ENCODE measurements at places on chromosomes 6 and 20.
A peak's percentile ranks its signal among the peaks of the same experiment; 100 is the strongest.

GRCh38 chr6:65229825-65230224 is 477.2 kb downstream of the EYS start:
- DNase-seq = no peak

- no peak for DNase-seq
Measured at GRCh38 chr20:62378215-62378614, 8.7 kb upstream of the RPS21 start.

DNA sequence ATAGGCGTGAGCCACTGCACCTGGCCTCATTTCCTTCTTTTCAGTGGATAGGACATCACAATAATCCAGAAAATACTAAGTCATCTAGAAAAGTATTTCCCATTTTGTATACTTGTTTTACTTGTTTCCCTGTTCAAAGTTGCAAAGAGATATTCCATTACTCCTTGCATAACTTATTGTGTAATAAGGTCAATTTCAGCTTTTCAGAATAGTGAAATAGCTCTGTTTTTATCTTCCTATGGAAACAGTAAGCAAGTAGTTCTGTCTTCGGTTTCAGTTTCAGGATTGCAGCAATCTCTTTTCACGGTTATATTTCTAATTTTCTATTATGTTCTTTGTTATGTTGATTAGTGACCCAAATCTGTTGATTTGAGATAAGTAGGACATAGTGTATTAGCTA is 6.0 kb downstream of the STX11 start:
- no peak for DNase-seq

DNA sequence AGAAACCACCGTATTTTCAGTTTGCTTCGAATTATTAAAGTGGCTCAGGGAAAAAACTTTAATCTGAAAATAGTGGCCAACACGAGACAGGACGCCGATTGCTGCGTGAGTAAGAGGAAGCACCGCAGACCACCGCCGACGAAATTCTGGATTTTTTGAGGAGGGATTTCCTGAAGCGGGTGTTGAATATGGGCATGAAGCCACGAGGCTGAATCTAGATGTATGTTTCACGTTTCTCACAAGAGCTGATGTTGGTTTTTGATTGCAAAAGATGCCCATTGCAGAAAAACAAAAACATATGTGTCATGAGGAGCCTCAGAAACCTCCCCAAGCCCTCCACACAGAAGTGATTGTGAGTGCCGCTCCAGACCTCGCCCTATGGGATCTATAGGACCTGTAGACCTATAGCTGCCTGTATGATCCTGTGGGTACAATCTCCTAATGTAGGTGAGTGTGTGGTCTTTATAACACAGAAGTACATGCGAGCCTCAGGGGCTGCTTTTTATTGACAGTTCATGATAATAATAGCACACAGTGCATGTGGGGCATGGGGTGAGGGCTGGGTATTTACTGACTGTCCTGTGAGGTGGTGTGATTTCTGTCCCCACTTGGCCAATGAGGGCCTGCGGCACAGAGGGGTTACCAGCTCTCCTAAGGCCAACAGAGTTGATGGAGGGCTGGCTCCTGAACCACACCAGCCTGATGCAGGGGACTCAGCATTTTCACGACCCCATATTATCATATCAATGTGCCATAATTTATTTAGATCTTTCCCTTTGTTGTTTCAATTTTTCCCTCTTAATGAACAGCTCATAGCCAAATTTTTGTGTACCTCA is 243.9 kb downstream of the DLL1 start:
- no peak for DNase-seq

DNA sequence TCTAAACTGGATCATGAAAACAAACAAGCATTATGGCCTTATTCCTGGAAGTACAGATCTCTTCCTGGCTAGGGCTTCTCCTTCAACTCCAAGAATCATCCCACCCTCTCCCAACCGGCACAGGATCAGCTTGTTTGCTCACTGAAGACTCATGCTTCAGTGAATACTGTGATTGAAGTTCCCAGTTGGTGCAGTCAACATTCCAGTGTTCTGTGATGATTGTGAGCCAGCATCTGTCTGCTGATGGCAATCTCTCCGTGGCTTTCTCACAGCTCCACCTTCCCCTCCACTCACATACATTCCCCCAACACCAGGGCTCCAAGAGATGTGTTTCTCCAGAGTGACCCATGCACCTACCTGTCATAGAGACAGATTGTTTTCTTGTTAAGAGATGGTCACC is 421.3 kb upstream of the BTBD3 start:
- DNase-seq = no peak

GRCh38 chr6:119226089-119226488 is 123.5 kb downstream of the MAN1A1 start:
- no peak for DNase-seq

DNA sequence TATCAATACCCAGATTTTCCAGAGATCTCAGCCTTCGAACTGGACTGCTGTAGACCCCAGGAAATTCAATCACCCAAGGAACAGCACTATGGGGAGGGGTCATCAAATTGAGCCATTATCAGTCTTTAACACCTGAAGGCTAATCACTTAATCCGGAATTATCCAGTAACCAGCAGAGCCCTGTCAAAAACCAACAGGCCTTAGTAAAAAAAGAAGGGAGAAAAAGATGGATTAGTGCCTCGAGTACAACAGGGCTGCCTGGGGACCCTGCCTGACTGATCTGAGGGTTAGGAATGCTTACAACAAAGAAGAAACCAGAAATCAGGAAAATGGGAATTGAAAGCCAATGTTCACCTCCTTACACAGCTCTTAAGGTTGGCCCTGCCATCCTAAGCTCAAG is 7.6 kb downstream of the RRAGD start:
- DNase-seq = no peak

- DNase-seq = no peak
Measured at GRCh38 chr6:25279748-25280343, 672 bp downstream of the CARMIL1 start.

DNA sequence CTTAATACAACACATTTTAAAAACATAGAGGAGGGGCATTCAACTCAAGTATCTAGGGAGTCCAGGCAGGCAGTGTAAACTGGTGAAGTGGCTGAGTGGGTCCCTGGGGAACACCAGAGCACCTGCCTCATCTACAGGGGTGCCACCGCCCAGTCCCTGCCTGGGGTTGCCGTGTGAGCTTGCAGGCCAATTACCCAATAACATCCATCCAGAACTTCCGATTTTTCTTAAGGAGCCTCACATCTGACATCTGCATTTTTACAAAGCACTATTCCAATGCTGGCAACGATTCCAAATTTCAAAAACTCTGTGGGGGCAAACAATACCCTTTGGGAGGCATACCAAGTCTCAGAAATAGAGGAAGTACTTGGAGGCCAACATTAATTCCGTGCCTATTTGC is 288.4 kb upstream of the TSHZ2 start:
- no peak for DNase-seq

GRCh38 chr6:118494091-118494490 is 54.0 kb upstream of the PLN start:
- no peak for DNase-seq

DNA sequence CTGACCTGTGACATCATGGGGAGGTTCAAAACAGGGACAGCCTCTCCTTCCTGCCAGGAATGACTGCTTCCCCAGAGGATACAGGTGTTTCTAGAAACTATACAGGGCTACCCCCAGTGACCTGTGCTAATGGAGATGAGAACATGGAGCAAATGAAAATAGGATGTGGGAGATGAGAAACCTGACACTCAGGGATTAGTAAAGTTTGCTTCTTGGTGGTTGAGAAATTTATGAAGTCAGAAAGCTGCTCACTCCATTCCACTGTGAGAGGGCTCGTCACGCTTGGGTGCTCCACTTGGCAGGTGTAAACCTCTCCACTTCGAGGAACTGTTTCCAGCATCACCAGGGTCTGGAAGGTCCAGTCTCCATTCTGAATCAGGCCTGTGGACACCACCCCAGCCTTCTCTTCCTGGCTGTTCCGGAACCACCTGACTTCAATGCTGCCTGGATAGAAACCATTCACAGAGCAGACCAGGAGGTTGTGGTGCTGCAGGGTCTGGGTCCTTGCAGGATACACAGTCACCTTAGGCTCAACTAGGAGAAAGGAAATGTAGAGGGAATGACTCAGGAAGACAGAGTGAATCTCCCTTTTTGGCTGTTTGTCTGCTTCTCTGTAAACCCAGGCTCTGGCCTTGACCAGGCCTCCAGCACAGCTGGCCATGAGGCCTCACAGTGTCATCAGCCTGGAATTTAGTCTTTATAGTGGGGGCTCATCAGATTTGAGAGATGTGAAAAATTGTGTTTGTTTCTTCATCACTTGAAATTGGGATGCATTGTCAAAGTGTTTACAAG is 10.8 kb downstream of the HLA-DRB5 start:
- DNase-seq = no peak

- no peak for DNase-seq
Measured at GRCh38 chr6:87068795-87069194, 26.1 kb downstream of the CGA start.

- no peak for DNase-seq
Measured at GRCh38 chr20:49590163-49591017, 22.5 kb upstream of the PTGIS start.

GRCh38 chr6:20028562-20028961 is 183.7 kb downstream of the MBOAT1 start:
- DNase-seq = no peak

- DNase-seq = no peak
Measured at GRCh38 chr6:122751326-122751725, 28.2 kb upstream of the FABP7 start.

DNA sequence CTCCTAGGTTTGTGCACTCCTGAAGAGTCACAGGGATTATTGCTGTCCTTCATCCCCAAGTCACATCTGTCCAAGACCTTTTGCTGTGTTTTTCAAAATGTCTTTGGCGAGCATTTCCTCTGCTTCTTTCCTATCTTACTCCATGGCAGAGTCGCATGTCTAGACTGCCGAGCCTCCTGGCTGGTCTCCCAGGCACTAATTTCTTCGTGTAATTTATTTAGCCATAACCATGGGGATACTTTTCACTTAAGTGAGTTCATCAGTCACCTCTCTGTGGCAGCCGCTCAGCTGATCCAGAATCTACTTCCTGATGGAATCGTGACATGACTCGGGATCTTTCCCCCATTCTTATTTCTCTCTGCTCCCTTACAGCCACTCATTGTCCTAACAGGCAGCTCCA is 25.8 kb downstream of the ADGRF5 start:
- DNase-seq = no peak

GRCh38 chr20:44406572-44407137 is 51.2 kb downstream of the HNF4A start:
- DNase-seq = no peak

DNA sequence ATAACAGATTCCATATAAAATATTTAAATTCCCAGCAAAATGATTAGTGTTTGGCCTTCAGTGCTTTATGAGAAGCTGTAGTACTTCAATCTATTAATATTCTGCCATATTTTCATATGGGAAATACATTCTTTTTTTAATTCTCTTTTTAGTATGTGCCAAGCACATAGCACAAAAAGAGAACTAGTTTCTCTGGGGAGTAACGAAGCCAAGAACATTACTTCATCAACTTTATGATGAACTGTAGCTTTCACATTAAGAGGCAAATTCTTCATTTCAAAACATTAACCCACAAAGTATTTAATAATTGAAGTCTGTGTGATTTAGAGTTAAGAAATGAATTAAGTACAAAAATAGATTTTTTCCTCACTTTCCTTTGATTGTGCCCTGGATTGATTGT is 281.0 kb upstream of the EYS start:
- DNase-seq = no peak

- no peak for DNase-seq
Measured at GRCh38 chr6:64736421-64736950, 970.5 kb downstream of the EYS start.

GRCh38 chr20:47642624-47643023 is 140.9 kb downstream of the NCOA3 start:
- DNase-seq = no peak

GRCh38 chr6:31401403-31401802 is 2.0 kb upstream of the MICA start:
- peak; percentile 62 for DNase-seq

GRCh38 chr6:12439296-12439695 is 149.1 kb downstream of the EDN1 start:
- no peak for DNase-seq

GRCh38 chr6:112806163-112806865 is 459.2 kb downstream of the RFPL4B start:
- no peak for DNase-seq

DNA sequence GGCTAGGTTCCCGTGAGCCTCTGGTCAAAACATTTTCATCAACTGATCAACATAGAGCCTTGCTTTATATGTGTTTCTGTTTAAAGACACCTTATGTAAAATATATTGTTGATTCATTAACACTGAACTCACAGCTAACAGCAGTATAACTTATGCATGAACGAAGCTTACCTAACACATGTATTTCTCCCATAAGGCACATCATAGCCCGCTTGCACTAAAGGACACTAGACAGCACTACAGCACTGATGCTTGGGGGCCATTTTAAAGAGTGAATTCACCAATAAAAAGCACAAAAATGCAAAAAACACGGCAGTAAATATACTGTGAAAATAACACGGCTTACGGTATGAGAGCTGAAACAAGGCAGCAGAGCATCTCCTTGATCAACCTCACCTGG is 4.0 kb downstream of the FLOT1 start:
- no peak for DNase-seq

GRCh38 chr6:97626671-97627441 is 343.8 kb upstream of the MMS22L start:
- no peak for DNase-seq

- DNase-seq = peak; percentile 58
Measured at GRCh38 chr20:17525650-17526049, 5.5 kb downstream of the BFSP1 start.

DNA sequence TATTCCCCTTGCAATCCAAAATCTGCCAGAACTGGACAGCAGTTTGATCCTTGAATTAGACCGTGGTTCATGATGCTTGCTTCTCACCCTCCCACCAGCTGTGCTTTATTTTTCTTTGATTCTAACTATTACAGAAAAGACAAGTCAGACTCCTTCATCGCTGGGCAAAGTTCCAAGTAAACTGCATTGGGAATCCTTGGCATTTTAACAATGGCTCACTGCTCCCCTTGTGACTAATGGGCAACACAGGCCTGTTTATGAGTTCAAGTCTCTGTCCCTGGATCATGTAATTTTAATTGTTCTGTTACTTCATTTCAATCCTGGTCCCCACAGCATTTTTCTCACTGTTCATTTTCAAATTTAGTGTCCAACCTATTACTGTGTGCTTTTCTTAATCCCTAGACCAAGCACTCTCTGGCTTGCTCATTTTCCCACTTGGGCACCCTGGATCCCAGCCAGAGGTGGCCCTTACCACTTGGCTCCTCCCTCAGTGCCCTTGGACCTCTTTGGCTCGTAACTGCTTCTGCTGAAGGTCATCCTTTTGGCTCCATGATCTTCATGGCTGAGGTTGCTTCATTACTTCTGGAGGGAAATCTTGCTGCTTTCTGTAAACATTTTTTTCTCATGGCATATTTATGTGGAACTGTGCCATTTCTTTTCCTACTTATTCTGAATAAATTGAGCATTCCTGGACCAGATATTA is 32.8 kb downstream of the PSMB9 start:
- no peak for DNase-seq

GRCh38 chr6:6884193-6884627 is 223.6 kb upstream of the RREB1 start:
- no peak for DNase-seq

- DNase-seq = no peak
Measured at GRCh38 chr6:15517600-15517999, 145.2 kb downstream of the DTNBP1 start.

All from HCT116 (cell line).